Skin of body (tissue), 3 donors: ENCODE measurements at places on chromosomes 3 and 15. TPM values are rescaled to one million over a fixed set of nuclear protein-coding genes. Genes with fewer than 3 reads are reported as not detected.

Gene DUOX1
- total RNA-seq, result 12.6 TPM

Gene MANF
- 32.2 TPM for total RNA-seq

Gene XYLB
- 5.6 TPM for total RNA-seq

Gene MUSTN1
- 9.6 TPM for total RNA-seq

Gene WNT5A
- total RNA-seq, result 28.8 TPM

Gene SH2D7
- not detected for total RNA-seq
